Mesothelial cell of epicardium (in vitro differentiated cells): ENCODE measurements at places on chromosomes 4 and X.

DNA sequence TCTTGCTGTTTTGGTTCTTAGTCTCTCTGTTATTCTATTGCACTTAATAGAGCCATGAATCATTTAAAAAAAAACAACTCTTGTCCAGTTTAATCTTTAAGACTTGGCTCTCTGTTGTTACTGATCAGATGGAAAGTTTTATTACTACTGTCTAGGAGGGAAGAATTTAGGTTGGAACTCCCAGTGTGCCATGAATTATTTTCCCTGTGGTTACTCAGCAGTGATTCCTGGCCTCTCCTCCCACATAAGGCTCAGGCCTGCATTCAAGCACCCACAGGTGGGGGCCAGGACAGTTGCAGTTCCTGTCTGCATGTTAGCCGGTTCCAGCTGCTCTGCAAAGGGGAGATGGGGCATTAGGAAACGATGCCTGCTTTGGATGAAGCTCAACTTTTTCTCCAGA lies 29.8 kb upstream of the ESX1 start:
- no peak for DNase-seq

DNA sequence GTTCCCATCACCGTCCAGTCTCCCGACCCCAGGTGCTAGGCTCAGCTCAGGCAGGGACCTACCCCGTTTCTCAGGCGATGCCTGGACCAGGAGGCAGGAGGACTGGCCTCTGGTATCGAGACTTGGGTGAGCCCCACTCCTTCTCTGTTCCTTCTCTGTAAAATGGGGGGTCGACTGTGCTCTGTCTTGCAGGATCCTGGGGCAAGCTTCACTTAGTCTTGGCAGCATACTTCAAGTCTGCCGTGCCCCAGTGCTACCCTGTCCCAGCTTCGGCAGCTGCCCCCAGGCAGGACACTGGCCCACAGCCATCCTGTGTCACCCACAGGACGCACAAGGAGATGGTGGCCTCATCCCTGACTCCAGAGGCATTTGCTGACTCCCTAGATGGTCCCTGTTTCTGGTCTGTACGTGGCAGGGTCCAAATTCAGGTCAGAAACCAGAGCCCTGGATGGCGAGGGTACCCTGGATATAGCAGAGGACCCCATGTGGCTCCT lies 7.0 kb upstream of the HAUS7 start:
- DNase-seq, result no peak

DNA sequence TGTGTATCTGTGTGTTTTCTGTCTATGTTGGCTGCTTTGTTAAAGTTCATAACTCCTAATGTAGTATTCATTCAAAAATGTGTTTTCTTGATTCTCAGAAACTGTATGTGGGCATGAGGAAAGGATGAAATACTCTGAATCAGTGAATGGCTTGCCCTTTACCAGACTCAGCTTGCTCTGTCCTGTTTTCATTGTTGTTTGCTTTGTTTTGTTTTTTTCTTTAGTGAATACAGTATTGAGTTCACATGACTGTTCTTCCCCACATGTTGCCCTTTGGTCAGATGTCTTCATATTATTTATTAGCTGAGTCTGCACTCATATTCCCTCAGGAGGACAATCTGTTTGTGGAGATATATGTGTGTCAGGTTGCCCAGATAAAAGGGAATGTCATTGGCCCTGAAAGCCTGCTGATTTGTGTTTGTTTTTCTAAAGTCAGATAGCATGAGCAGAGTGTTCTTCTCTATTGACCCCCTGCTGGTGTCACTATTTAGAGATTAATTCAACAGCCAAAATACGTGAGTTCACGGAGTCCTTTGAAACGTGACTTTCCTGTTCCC lies 1184.4 kb downstream of the RPA4 start:
- no peak for DNase-seq

DNA sequence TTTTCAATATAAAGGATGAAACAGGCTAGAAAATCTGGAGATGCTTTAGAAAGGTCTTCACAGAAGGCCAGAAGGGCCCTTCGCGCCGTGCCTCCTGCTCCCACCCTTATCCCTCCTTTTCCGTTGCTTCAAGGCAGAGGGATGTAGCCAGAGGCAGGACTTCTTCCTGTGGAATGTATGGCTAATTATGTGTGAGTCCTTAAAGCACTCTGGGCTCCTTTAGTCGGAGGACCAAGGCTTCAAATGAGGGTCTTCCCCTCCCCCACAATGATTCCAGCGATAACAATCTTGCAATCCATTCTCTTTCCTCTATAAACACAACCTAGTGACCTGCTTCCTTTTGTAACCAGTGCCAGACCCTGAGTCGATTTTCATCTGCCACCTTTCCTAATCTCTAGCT lies 103.5 kb downstream of the GPC3 start:
- no peak for DNase-seq

DNA sequence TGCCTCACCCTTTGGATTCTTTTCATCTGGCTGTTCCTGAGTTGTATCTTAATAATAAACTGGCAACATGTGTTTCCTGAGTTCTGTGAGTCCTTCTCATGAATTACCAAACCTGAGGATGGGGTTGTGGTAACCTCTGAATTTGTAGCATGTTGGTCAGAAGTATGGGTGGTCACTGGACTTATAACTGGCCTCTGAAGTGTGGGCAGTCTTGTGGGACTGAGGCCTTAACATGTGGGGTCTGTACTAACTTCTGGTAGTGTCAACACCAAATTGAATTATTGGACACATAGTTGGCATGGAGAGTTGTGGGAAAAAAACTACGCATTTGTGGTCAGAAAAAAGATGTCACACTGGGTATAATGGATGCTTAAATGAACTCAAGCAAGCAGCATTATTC lies 45.0 kb upstream of the TNIP3 start:
- no peak for DNase-seq

- DNase-seq, result no peak
These were observed 16.8 kb downstream of the MID1 start for GRCh38 chrX:10603612-10604011.

GRCh38 chrX:130296743-130297142 lies 28.0 kb upstream of the ZNF280C start:
- DNase-seq, result no peak

DNA sequence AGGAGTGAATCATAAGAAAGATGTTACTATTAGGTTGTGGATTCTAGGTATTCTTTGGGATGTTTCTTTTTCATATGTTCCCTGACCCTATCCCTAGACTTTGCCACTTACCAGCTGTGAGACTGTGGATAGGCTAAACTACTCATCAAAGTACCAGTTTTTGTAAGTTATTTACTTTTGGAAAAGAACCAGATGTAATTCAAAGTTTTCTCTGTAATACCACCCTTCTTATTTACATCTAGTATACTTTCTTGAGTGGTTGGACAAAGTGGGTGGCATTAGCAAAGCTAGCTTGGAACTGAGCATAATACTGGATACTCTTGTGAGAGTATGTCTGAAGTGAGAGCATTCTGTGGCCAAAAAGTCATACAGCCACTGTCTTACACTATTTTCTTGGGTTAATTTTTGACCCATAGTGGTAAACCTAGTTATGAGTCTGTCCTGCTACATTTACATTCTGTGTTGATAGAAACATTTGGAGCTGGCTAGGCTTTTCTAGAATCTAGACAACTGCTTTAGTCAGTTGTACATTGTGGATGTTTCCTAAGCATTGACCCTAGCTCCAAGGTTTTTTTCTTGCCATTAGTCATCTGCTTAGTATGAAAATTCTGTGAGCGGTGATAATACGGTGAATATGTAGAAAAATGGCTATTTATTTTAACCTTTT lies 41.7 kb downstream of the KDM6A start:
- no peak for DNase-seq

GRCh38 chrX:31423609-31424189 lies 351.9 kb upstream of the FTHL17 start:
- DNase-seq, result peak; percentile 23

GRCh38 chrX:37685381-37686359 lies at the start of gene XK:
XK (plus strand) TSS chrX:37685791; CDS start chrX:37685962, 171 bp downstream.
- peak; percentile 56 for DNase-seq

DNA sequence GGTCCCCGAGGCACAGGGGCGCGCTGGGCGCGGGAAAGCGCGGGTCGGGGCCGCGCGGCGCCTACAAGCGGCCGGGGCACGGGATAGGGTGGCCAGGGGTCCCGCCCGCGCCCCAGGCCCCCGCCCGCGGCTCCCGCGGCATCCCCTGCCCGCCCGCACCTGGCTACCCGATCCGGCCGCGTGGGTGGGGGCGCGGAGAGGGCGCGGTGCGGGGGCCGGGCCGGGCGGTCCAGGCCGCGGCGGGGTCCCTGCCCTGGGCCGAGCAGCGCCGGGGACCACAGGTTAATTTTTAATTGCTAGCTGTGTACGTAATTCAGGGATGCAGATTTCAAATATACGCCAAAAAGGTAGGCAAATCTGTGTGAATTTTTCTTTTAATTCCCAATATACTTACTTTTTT lies 44.3 kb upstream of the FAM47C start:
- no peak for DNase-seq

- DNase-seq, result no peak
These were observed 197.1 kb downstream of the PALLD start for GRCh38 chr4:168693750-168694490.

DNA sequence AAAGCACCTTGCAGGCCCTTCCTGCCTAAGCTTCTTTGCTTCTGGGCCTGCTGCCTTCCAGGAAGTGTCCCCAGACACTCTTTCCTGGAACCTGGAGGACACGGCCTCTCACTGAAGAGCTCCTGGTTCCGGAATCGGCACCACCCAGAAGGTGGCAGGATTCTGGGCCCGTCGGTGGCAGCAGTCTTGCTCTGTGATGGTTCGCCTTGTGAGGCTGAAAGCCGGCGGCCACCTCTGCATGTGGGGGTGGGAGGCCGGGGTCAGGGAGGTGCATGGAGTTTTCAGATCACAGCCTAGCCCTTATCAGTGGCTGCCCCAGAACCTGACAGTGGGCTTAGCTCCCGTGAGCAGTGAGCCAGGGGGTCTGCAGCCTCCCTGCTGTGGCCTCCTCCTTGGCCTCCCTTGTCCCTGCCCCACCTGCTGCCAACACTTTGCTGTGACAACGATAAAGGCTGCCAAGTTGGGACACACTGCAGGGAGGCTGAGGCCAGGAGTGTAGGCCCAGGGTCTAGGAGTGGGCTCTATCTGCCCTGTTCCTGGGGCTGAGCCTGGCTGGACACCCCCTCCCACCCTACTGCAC lies 30.8 kb upstream of the GPR78 start:
- no peak for DNase-seq

GRCh38 chrX:107102980-107103379 lies 15.6 kb downstream of the RBM41 start:
- DNase-seq, result no peak

DNA sequence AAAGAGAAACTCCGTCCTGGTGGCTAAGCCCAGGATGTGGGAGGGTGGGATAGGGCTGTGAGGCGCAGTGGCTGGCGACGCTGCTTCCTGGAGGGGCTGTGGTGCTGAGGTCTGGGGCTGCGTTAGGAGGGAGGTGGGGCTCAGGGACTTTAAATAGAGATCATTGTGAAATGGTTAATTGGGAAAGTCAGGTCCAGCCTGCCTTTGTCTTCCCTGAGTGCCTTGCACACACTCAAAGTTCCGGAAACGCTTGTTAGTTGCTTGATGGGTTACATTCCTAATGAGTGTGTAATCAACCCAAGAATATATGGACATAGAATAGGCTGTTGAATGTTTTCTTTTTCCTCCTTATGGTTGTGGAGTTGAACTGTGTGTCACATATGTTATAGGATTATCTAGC lies 55.7 kb upstream of the CLDN34 start:
- no peak for DNase-seq

DNA sequence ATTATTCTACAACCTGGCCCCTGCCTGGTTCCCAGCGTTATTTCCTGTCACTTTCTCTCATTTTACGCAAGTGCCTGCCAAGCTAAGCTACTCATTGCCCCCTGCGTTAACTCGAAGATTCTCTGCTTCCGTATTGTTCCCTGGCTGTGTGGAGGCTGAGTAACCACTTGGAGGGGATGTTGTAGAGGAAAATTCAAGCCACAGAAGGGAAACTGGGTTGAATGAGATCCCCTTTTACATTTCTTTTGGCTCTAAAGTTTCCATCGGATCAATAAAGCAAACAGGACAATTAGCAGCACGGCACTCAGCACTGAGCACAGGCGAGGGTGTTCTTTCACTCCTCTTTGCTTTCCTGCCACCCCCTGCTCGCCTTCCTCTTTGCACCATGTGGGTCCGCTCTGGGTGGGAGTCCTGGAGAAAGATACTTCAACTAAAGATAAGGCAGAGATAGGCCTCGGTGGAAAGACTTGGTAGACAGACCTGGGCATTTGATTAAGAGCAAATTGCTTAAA lies 4.2 kb upstream of the TMSB4X start:
- DNase-seq, result no peak

DNA sequence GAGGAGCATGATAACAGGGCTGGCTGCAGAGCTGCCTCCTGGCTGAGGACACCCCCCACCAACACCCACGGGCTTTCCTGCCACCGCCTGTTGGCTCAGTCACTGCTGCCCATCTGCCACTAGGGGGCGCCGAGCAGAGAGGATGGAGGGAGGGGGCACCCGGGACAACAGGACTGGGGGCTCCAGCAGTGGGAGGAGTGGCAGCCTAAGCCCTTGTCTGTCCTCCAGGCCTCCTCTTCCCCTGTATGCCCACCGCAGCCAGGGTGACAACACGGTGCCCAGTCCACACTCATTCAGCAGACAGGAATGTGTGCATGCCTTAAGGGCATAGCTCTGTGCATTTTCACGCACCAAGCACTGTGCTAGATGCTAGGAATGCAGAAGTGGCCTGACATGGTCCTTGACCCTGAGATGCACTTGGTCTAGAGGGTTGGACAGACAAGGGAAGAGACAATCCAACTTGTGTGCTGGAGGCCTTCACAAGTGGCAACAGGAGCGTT lies 149.9 kb downstream of the AMMECR1 start:
- DNase-seq, result no peak

GRCh38 chr4:174534461-174534860 lies 12.2 kb upstream of the HPGD start:
- DNase-seq, result no peak

- no peak for DNase-seq
These were observed 25.1 kb downstream of the PRSS12 start for GRCh38 chr4:118327554-118328241.

- DNase-seq, result no peak
These were observed 32.7 kb downstream of the KIAA0232 start for GRCh38 chr4:6815029-6815836.

GRCh38 chr4:53186714-53187358 lies 179.0 kb downstream of the SCFD2 start:
- DNase-seq, result no peak

DNA sequence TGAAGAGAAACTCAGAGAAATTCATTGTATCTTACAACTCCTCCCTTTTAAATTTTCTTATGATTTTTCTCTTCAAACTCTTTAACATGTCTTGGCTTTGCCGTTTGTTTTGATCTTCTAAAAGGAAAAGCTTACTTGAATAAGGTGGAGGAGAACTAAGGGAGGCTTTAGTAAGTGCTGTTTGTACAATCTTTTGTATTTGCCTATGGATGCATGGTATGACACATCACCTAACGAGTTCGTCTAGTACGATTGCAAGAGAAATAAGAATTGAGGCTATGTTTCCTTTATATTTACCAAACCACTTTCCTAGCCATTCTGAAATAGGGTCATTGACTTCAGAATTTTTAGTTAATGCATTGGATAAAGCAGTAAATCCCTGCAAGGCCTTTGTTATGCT lies 8.4 kb upstream of the BST1 start:
- DNase-seq, result no peak

- no peak for DNase-seq
These were observed 168.9 kb downstream of the ZNF674 start for GRCh38 chrX:46376246-46376885.

- DNase-seq, result peak; percentile 48
These were observed 369.3 kb downstream of the FBXW7 start for GRCh38 chr4:152166567-152166966.
